Stimulated activated CD4-positive, alpha-beta T cell treated with anti-CD3 and anti-CD28 coated beads, Interleukin-15, amount 100 ng/mL, for 24 hours (primary cell): ENCODE measurements at places on chromosomes 2 and 18.

DNA sequence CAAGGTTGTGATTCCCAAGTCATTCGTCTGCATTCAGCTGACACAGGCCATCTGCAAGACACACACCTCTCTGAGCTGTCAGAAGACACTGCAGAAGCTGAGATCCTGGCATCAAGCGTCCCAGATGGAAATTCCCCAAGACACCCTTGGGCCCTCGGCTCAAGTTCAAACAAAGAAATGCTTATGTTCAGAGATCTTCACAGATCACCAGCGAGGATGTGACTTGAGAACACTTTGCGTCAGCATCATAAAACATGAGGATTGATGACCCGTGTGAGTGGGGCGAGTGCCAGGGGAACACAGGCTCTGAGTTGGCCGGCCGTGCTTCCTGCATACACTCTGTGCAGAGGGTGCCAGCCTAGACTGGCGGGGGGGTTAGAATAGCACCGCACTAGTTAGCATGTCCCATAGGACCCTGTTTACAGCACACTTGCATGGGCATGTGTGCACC is 36.8 kb downstream of the KCNIP3 start:
- DNase-seq = no peak

DNA sequence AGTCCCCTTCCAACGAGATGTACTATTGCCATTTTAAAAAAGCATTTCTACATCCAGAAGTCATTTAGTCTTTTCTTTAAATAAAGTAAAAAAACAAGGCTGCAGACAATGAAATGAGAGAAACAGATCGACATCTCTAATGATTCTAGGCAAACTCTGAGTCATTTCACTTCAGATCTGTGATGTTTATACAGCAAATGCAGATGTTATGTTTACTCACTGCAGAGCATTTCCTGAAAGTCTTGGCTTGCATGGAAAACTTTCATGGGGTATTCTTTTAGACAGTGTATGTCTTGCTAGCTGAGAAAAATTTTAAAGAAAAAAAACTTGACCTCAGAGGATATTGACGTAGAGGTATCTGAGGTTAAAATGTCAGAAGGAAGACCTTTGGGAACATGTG is 797.4 kb downstream of the CNTNAP5 start:
- no peak for DNase-seq

GRCh38 chr2:127025359-127026166 is 81.4 kb downstream of the BIN1 start:
- peak; percentile 83 for DNase-seq

GRCh38 chr2:174580951-174581350 is 16.7 kb downstream of the WIPF1 start:
- DNase-seq = no peak

DNA sequence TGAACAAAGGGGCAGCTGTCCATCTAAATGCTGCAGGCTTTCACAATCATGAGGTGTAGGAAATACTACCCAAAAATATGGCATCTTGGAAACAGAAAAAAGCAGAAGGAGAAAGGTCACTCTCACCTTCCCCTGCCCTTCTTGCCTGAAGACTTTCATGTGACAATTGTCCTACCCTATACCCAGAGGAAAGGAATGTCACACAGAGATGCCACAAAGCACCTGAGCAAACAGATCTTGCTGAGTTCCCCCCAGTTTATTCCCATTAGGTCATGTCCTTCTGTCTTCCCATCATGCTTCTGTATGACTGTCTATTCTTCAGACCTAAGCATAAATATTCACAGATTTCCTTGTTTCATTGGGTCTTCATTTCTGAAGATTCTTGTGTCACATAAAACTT is 116.6 kb upstream of the MSH6 start:
- no peak for DNase-seq

GRCh38 chr2:104673225-104673624 is 180.7 kb upstream of the POU3F3 start:
- DNase-seq = no peak

DNA sequence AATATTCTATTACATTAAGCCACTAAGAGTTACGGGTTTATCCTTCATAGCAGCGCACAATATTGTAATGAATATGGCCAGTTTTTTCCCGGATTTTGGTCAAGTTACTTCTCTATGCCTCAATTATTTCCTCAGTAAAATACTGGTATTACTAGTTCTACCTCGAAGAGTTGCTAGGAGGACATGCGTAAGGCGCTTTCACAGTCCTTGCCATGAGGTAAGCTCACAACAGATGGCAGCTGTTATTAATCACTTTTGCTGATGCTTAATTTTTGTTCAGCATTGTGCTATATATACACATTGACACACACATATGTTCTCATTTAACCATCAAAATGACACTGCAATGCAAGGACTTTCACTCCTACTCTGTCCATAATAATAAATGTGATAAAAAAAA is 101.5 kb downstream of the SCG2 start:
- no peak for DNase-seq

DNA sequence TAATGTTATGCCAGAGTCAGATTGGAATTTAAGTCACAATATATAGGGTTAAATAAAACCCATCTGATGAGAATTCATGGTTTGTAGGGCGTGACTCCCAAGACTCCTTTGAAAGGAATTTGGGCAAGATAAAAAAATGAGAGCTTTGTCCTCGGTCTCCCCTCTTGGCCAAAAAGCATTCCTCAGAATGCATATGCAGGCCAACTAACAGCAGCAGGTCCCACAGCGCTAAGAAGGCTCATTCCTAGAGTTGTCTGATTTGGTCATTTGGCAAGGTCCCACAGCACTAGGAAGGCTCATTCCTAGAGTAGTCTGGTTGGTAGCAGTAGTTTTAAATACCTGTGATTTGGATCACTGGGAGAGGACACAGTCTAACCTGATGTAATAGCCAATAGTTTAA is 106.3 kb upstream of the B3GNT2 start:
- DNase-seq = no peak

DNA sequence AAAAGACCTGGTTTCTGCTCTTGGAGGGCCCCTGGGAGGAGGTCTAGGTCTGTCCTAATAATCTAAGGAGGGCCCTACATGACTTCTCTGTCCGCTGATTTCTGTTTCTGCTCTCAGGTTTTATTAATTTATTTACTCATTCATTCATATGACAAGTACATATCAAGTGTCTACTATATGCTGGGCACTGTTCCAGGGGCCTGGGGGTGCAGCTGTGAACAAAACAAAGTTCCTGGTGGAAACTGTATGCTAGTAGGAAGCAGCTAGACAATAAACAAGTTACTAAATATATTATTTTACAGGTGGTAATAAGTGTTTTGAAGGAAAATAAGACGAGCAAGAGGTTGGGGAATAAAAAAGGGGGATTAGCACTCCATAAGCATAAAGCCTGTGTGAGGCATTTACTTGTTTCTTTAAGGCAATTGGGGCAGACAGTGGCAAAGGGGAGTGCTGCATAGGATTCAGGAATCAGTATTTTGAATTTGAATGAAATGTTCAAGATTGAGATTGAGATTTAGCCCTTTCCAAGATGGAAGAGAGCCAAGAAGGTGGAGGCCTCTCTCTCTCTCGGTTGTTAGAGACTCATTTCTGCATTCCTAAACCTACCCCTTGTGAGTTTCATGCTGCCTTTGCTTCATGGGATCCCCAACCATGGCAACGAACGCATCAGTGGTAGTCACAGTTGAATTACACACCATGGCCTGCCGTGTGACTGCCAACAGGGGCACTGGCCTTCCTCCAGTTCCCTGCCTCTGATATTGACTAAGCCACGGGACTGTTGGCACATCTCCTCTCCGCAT is 28.3 kb downstream of the DRC1 start:
- no peak for DNase-seq

- DNase-seq = peak; percentile 74
Measured at GRCh38 chr2:181677912-181678586, 2.3 kb downstream of the NEUROD1 start.

GRCh38 chr2:5982193-5982902 is 290.2 kb downstream of the SOX11 start:
- DNase-seq = no peak

GRCh38 chr2:9809064-9809356 is 34.3 kb upstream of the TAF1B start:
- no peak for DNase-seq

- DNase-seq = no peak
Measured at GRCh38 chr2:64312622-64313397, 141.2 kb upstream of the LGALSL start.

DNA sequence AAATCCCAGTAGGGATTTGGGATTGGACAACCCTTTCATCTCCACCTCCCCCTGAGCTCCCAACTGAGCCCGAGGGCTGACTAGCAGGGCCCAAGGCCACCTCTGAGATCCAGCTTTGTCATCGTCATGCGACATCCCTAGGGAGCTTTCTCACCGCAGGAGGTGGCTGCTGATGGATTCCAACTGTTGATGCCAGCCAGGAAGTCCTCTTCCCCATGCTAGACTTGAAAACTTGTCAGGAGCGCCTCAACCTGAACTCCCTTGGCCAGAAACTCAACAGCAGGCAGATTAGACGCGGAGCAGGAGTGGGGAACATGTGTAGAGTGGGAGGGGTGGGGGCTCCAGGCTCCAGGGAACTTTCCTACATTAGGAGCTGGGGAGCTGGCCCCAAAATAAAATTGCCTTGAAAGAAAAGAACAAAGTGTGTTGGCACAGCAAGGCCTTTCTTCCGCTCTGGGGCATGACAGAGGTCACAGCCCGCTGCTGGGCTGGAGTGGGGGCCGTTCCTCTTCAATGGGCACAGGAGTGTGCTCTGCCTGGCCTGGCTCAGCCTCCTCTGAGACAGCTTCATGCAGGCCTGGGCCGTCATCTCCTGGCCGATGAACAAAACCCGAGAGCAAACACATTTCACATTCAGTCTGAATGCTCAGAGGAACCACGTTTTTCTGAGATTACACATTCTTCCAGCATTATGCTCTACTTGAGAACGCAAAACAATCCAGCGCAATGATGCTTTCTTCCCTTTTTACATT is 34.5 kb downstream of the EMILIN2 start:
- DNase-seq = no peak

- DNase-seq = no peak
Measured at GRCh38 chr2:204611764-204612163, 66.5 kb downstream of the PARD3B start.

- DNase-seq = no peak
Measured at GRCh38 chr2:57878866-57879210, 167.8 kb upstream of the VRK2 start.

GRCh38 chr2:121326628-121327027 is 41.6 kb upstream of the TFCP2L1 start:
- DNase-seq = no peak

DNA sequence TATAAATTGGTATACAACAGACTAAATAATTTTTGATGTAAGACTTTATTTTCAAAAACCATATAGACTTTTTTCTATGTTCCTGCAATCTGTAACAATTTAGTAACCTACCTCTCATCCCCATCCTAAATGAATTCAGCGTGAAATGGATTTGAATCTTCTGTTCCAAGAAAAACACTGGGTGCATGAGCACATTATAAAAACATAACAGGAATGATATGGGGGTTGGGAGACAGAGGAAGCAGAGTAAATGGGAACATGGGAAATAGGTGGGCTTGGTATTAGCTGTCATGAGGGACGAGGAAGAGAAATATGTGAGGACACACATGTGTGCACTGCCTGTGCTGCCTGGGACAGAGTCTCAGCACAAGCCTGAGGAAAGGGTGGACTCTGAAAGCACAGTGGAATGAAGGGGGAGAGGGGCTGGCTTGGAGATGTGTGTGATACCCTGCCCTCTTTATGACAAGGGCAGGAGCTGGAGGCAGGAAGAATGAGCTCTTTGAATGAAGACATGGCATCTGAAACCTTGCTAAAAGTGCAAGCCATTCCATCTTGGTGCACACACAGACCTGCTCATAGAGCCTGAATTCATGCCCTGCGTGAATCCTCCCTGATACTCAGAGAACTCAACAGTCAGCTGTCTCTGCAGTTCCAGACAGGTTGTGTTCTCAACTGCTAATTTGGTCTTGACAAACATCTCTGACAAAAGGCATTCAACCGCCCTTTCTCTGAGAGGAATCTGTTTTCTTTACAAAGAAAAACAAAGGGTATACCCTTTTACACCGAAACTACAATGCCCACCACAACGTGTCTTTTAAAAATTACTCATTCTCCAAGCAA is 66.6 kb downstream of the EPB41L3 start:
- DNase-seq = no peak

GRCh38 chr18:63775166-63775730 is at the start of gene SERPINB7:
TSS of gene SERPINB7 (plus strand) at chr18:63775418. CDS start at chr18:63782373, 6,955 bp downstream.
- DNase-seq = no peak

- no peak for DNase-seq
Measured at GRCh38 chr2:144166743-144167142, 353.2 kb downstream of the ZEB2 start.

DNA sequence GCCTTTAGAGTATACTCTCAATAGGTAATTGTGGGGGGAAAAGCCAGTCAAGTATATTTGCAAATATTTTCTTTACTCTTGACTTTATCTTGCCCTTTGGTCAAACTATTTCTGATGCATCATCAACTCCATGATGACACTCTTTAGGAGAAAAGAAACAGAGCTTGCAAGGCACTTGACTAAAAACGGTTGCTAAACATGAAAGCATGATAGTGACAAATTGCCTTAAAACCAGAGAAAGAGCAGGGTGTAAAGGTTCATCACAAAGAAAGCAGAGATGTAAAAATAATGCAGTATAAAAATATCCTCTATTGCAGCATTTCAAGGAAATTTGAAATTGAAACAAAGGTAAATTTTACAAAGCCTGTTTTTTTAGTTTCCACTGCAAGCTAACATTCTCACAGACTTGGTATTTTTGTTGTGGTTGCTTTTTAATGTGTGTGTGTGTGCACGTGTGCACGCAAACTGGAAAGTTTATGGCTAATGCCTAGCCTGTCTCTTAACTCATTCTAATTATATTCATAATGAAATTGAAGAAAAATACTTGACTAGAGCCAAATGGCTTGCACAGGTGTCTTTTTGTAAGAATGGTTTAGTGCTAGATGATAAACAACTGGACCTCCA is 503.6 kb downstream of the ARHGAP15 start:
- DNase-seq = no peak

- peak; percentile 72 for DNase-seq
Measured at GRCh38 chr2:72892506-72893173, 5.4 kb downstream of the SPR start.

- no peak for DNase-seq
Measured at GRCh38 chr2:205280596-205281236, 401.6 kb upstream of the NRP2 start.

DNA sequence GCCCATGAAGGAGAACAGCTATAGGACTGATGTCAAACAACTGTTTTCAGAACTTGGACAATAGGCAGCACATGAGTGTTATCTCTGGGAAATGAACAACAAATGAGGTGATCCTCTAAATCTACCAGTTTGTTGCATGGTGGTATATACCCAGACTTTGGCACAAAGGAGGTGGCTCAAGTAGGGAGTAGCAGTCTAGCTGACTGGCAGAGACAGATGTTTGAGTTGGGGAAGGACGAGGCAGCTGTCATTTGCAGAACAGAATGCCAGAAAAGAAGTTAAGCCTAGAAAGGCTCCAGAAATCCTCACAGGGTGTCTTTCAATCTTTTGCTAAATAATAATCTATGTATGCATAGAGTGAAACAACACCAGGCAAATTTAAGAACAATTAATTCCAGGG is 47.4 kb downstream of the RPE start:
- no peak for DNase-seq
